Activated T-cell treated with anti-CD3 and anti-CD28 coated beads for 24 hours (primary cell): ENCODE measurements at places on chromosomes 4 and X.

DNA sequence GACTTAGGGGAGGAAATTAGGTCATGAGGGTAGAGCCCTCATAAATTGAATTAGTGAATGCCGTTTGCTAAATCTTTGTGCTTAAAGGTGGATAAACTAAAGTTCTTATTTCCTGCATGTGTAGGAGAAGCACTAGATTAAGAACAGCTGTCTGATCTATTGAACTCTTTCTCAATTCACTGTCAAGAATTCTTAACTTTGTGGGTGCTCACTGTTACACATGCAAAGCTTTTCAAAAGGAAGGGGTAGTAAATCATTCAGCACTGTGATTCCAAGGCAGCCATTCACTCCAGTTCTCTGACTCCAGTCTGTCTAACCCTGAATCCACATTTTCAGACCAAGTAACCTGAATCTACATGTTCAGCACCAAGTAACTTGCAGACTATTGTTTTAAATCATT, 1520.1 kb downstream of the PCDH18 start:
- no peak for DNase-seq

GRCh38 chr4:87490664-87491369, 38.4 kb downstream of the SPARCL1 start:
- DNase-seq: no peak

DNA sequence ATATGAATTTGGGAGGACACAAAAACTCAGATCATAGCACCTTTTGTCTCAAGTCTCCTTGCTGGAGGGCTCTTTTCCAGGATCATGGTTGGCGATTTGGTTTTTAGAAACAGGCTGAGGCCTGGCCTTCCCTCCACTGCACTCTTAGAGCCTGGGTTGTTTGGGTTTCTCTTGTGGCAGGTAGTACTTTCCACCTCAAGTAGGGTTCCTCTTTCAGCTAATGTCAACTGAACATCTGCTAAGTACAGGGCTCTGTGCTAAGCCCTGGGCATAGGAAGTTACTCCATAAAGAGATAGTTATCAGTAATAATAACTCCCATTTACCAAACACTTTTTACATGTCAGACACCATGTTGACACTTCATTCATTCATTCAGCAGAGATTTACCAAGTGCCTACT, 28.2 kb upstream of the APLN start:
- no peak for DNase-seq

DNA sequence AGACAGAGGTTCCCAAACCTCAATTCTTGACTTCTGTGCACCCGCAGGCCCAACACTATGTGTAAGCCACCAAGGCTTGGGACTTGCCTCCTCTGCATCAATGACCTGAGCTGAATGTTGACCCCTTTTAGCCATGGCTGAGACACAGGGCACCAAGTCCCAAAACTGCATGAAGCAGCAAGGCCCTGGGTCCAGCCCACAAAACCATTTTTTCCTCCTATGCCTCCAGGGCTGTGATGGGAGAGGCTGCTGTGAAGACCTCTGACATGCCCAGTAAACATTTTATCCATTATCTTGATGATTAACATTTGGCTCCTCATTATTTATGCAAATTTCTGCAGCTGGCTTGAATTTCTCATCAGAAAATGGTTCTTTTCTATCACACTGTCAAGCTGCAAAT, 85.4 kb downstream of the ITM2A start:
- DNase-seq: no peak

DNA sequence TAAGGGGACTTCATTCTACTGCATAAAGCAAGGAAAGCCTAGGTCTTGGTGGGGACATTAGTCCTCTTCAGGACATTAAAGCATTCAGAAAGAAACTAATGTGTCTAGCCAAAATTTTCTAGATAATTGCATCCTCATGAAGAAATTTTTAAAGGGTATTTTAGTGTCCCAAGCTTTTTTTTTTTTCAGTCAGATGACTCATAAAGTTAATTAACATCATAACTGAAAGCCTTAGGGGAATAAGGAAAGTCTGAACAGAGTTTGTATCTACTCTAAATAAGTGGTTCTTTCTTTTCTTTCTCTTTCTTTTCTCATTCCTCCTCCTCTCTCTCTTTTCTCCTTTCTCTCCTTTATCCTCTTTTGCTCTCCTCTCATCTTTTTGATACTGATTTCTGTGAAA, 202.4 kb downstream of the ADAMTS3 start:
- no peak for DNase-seq

GRCh38 chr4:140809676-140810075, 53.5 kb upstream of the TBC1D9 start:
- no peak for DNase-seq

DNA sequence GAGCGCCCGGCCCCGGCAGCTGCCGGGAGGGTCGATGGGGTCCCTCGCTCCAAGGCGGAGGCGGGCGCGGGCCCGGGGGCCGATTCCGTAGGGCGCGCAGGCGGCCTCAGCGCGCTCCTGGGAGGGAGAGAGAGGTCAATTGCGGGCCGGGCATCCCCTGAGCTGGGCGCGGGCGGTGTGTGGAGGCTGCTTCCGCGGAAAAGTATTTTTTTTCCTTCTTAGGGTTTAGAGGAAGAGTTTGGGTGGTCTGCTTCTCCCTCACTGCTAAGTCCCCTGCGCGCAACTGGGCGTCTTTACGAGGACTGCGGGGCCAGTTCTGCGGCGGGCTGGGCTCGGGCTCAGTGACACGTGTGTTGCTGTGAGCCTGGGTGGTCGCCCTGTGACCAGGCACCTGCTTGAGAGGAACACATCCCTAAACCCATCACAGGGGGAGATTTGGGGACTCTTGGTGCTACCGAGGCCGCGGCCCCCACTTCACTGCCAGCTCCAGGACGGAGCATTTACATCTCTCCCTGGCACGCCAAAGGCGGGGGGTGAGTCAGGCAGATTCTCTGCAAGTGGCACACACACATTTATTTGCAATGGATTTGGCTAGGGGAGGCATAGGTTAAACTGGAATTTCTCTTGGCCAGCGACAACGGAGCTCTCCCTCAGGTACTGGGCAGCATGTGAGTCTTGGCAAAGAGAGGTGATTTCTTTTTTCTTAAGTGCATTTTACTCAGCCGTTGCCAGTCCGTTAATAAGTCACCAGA, 151.2 kb upstream of the SLC4A4 start:
- no peak for DNase-seq

GRCh38 chr4:38030023-38030422, 69.8 kb downstream of the PTTG2 start:
- no peak for DNase-seq

DNA sequence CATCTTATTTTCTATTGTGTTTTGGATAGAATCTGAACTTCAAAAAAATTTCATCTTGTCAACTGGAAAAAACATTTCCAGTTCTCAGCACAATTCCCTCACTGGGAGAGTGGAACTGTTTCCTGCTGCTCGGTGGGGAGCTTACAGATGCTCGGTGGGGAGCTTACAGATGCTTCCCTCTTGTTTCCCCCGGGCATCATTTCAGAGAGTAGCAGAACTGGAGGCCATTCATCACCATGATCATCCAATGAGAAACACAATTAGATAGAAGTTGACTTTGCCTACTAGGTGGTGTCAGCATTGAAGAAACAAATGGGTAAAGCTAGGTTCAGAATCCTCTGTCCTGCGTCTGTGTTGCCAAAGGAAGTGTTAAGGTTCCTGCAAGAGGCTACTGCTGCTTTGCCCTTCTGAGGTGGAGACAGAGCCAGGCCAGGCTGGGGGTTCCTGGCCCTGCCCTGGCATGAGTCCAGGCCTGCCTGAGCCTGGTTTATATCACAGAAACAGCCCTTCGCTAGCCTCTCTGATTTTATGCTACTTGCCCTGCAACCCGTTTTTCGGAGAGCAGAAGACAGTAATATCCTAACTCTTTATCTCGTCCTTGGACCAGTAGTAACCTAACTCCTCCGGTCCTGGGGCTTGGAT, 70.6 kb downstream of the TAPT1 start:
- DNase-seq: no peak

DNA sequence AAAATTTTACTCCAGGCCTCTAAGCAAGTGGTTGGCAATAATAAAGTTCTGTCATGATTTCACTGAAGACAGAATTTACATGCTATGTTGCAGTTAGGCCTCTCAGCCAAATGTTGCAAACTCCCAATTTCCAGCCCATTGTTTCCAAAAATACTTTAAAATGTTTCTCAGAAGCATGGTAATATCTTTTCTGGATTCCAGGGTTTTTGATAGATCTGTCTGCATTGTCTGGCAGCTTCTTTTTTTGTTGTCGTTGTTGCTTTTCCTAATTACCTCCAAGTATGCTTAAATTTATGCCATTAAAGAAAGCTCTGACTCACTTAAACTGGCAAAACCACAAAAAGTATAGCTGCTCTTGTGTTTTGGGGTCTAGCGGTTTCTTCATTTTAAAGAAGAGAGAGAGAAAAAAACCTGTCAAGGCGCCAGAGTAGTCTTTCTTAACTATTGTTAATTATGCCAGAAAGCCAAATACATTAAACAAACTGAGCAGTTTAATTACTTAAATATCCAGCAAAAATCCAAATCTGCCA, 97.0 kb downstream of the AGTR2 start:
- DNase-seq: no peak
